Stimulated activated CD4-positive, alpha-beta T cell treated with anti-CD3 and anti-CD28 coated beads, Interleukin-1b, Interleukin-23, amount 100 ng/mL, for 48 hours (primary cell): ENCODE measurements at places on chromosomes 3 and 15.

DNA sequence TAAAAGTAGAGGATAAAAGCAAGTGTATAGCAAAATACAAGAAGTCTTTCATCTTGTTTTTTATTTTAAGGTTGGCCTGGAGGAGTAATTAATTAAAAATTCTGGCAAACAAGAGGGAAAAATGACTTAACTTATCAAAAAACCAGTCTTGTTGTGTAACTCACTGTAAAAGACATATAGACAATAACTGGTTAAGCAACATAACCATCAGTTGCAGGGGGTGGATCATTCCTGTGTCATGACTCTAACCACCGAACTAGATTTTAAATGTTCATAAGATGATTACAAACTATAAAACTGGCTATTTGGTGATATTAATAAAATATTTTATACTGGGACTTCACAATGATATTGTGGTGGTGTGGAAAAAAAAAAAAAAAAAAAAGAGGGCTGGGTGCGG is 130.6 kb downstream of the STAG1 start:
- DNase-seq, result no peak

DNA sequence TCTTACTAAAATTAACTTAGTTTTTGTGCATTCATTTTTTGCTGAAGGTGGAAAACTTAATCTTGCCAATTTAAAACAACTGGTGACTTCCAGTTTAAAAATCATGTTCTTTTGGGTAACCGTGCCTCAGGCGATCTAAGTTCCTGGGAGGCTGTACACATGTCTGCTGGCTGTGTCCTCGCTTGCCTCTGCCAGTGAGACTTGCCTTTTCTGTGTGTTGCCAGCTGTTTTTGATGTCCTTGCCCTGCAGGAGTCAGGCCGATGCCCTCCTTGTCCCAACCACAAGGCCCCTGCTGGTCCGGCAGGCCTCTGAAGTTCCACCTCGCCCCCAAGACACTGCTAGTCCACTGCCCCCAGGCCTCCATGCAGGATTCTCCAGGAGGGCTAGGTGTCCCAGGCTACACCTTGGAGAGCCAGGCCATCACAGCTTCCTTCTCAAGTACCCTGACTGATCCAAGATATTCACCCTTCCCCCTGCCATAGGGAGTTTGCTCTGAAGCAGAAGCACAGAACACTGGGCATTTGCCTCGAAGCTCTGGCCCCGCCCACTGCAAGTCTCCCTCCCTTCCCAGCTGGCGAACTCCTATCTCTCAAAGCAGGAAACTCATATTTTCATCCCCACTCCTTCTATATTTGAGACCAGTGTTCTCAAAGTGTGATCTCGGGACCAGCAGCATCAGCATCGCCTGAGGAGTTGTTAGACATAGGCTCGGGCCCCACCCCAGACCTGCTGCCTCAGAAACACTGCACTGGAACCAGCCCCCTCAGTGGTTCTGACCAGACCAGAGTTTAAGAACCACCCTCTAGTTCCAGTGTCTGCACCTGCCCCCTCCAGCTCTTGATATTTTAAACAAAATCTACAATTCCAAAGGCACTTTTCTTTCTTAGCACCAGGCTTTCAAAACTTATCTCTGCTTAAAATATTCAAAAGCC is 185.8 kb upstream of the UBE2E1 start:
- no peak for DNase-seq

GRCh38 chr3:124298301-124298700 is 306.4 kb upstream of the ROPN1 start:
- no peak for DNase-seq

- DNase-seq, result no peak
These were observed 116.1 kb upstream of the PLXND1 start for GRCh38 chr3:129722527-129722926.

GRCh38 chr15:41334293-41335120 is 1.8 kb downstream of the NUSAP1 start:
- DNase-seq, result no peak
